NT2/D1 (cell line): ENCODE measurements at places on chromosomes 6 and 20.

- no peak for DNase-seq
Measured at GRCh38 chr20:38121741-38122140, 43.3 kb downstream of the TGM2 start.

DNA sequence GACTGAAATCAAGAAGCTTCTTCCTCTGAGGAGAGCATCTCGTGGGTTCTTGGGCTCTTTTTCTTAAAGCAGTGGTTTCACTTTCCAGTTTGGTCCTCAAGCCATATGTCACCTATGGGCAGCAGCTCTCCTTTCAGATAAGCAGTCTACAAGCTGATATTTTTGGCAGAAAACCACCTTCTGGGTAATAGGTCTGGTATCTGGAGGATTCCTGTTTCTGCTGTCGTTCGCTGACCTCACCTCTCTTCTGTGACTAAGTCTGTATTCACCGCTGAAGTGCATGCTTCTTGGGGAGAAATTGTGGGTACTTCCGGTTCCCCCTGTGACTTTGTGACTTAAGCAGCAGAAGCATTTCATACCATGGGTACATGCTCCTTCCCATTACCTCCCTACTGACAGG is 193.6 kb downstream of the EDN1 start:
- no peak for DNase-seq

GRCh38 chr6:7106752-7107577 is 796 bp upstream of the RREB1 start:
- no peak for DNase-seq

GRCh38 chr6:122494665-122495272 is 23.2 kb upstream of the SERINC1 start:
- DNase-seq, result no peak

DNA sequence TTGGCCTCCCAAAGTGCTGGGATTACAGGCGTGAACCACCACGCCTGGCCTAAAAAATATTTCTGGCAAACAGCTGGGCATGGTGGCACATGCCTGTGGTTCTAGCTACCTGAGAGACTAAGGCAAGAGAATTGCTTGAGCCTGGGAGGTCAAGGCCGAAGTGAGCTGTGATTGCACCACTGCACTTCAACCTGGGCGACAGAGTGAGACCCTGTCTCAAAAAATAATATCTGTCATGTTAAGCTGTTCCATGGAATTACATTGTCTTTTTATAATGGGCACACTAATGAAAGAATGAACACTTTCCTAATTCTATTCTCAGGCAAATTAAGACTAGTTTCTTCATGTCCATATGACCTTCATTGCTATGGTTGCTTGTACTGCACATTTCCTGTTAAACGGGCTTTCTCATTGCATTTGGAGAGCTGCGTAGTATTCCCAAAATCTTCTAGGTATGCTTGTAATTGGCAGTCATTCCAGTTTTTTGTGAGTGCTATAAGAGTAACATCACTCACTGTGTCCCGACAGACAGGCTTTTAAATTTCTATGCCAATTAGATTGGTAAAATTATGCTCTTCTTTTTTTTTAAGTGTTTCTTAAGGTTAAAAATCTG is 12.1 kb downstream of the AMD1 start:
- DNase-seq, result no peak

DNA sequence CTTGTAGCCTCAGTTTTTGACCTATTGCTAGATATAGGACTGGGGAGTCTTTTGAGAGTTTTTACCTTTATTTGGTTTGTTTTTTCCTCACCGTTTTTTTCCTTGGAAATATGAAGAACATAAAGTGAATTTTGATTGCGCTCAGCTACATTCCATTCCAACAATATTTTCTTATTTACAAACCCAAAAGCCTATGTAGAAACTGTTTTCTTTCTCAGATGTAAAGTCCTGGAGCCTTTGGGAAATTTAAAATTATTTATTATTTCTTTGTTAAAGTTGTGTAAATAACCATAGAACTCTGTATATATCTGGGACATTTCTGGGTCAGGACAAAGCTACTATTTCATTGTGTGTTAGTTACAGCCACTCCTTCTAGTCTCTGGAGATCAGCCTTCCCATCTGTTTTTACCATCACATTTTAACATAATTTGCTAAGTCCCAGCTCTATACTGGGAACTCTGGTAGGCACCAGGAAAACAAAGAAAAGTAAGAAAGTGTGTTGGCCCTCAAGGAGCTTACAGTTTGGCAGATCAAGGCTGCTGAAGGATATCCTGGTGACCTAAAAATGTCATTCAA is 68.8 kb downstream of the JAG1 start:
- no peak for DNase-seq

- DNase-seq, result peak; percentile 86
Measured at GRCh38 chr6:148342350-148343046, at the start of gene SASH1. Gene SASH1 (plus strand): TSS chr6:148342838. CDS start chr6:148343068, 230 bp downstream.

GRCh38 chr6:11318835-11319813 is 86.7 kb upstream of the NEDD9 start:
- DNase-seq, result no peak

GRCh38 chr6:91094806-91095475 is 508.1 kb upstream of the MAP3K7 start:
- DNase-seq, result no peak

- DNase-seq, result no peak
Measured at GRCh38 chr20:1827974-1828785, 67.0 kb upstream of the SIRPA start.

DNA sequence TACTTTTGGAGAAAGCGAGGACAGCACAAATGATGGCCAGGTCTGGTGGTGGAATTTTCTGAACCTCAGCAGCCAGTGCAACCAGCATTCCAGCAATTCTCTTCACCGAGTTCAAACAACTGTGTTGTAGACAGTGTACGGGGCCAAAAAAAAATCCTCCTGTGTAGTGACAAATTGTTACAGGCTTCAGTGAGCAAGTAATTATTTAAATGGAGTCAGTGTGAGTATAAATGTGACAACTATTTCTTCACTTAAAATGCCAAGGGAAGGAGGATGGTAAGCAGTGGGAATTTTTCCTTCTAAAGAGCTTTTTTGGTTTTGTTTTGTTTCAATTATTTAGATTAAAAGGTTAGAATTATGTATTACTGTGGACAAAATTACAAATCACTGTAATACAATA is 154.1 kb downstream of the TMEM242 start:
- DNase-seq, result no peak

- no peak for DNase-seq
Measured at GRCh38 chr6:117624869-117625481, 22.7 kb upstream of the GOPC start.

GRCh38 chr6:40901322-40902055 is 137.5 kb downstream of the UNC5CL start:
- DNase-seq, result no peak

DNA sequence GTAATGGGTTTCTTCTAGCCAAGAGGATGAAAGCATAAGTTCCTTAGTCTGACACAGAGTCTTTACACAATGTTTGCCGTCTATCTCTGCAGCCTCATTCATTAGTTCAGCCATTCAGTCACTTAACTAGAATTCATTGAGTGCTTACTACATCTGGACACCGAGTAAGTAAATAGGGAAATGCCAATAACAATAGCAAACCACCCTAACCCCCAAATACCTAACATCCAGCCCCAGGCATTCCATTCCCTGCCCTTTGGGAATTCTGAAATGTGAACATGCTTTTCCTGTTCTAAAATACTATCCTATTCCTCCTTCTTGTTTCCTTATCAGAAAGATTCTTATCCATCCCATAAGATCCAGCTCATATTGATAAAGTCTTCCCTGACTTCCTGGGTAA is 277.6 kb upstream of the RNF217 start:
- no peak for DNase-seq

- DNase-seq, result no peak
Measured at GRCh38 chr20:53399592-53400335, 193.9 kb downstream of the ZNF217 start.

GRCh38 chr6:157133856-157134255 is 189.5 kb downstream of the TMEM242 start:
- DNase-seq, result no peak

DNA sequence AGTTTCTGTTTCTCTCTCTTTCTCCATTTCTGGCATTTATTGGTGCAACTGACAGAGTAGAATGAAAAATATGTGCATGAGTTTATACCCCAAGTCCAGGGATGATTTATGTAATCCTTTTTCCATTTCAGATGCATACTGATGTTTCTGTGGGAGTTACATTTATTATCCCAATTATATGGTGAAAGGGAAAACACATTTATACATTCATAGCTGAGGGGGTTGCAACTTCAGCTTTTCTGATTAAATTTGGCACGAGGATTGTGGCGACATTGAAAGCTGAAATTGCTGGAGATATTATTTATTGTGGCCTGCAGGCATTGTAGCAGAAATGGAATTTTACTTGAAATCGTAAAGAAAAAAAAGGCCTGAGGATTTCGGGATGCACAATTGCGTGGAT is 31.5 kb upstream of the FNDC1 start:
- DNase-seq, result no peak

DNA sequence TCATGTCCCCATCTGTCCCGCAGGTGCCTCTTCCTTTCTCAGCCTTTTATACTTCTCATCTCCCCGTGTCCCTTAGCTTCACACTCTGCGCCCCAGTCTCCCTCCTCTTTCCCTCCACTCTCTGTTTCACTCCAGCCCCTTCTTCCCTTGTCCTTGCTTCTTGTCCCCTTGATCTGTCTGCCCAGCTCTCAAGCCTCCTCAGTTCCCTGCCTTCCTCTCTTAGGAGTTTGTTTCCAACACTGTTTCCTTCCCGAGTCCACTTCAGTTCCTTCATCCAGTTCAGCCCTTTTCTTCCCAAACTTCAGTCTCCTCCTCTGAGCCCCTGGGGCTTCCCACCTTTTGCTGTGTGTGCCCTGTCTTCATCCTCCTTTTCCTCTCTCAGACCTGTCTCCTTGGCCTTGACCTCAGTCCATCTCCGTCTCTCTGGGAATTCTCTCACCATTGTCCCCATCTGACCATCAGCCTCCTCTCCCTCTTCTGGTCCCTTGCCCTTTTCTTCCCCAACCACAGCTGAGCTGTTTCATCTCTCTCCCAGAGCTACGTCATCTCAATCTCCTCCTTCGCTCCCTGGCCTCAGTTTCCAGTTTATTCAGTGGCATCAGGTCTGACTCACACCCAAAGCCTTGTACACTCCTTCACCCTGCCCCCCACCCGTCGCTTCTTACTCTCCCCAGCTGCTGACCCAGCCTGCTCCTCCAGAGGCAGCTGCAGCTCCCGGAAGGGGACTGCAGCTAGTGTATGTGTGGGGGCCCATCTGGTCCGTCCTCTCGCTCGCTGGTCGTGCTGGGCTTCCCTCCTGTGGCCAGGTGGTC is 2.7 kb upstream of the DDR1 start:
- no peak for DNase-seq

DNA sequence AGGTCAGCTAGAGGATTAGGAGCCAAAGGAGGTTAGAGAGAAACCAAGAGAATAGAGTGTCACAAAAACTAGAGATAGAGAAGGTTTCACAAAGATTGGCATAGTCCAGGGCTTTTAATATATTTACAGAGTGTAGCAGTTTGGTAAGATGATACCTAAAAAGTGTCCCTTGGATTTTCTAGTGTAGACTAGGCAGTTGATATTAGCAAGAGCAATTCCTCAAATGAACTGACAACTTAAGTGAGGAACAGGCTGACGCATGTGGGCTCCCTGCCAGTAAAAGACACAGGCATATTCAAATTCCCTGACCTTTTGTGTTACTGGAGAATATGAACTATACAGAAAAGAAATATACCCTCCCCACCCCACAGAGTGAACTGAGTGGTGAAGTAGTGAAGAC is 40.1 kb downstream of the VTA1 start:
- DNase-seq, result no peak

DNA sequence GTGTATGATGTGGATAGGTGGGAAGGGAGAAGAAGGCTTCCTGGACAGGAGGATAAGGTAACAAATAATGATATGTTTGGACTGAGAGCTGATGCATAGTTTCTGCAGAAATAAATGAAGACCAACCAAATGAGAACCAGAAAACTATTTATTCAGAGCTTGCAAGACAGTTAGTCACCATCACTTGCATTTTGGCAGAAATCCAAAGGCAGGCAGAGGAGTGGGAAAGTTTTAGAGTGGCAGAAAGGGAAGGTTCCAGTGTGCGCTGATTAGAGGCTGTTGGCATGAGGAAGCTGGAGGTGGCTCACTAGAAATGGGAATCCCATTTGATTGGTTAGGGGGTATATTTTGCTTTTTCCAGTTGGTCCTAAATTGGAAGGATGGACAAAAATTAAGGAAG is 13.0 kb upstream of the F13A1 start:
- no peak for DNase-seq

GRCh38 chr6:22353101-22353500 is 56.3 kb upstream of the PRL start:
- no peak for DNase-seq
